ENCODE measurements at places on chromosomes 1 and 21.

- DNase-seq: no peak
These were observed 402.0 kb downstream of the PCP4 start for GRCh38 chr21:40269239-40269638.

DNA sequence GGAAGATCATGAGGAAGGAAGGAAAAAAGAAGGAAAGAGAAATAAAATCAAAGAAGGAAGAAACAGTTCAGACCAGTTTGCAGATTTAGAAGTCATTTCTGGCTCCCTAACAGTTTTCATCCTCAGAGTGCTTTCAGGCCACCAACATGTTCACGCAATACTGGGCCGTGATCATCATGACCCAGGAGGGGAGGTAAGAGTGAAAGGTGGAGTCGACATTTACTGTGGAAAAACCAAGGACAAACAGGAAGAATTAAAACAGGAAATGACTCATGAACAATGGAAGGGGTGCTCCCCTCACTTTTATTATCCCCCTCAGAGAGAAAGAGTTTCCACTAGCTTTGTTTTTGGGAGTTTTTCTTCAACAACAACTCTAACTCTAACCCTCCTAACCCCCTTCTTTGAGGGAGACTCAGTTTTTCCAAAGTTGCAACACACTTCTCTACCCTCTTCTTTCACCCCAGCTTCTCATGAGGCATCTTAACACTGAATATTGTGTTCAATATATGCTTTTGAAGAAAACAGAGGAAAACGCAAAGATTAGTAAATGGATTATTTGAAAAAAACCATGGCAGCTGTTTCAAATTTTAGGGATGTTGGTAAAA lies 60.4 kb downstream of the VANGL2 start:
- no peak for DNase-seq

- no peak for DNase-seq
These were observed 11.1 kb upstream of the RAVER2 start for GRCh38 chr1:64733581-64734286.

DNA sequence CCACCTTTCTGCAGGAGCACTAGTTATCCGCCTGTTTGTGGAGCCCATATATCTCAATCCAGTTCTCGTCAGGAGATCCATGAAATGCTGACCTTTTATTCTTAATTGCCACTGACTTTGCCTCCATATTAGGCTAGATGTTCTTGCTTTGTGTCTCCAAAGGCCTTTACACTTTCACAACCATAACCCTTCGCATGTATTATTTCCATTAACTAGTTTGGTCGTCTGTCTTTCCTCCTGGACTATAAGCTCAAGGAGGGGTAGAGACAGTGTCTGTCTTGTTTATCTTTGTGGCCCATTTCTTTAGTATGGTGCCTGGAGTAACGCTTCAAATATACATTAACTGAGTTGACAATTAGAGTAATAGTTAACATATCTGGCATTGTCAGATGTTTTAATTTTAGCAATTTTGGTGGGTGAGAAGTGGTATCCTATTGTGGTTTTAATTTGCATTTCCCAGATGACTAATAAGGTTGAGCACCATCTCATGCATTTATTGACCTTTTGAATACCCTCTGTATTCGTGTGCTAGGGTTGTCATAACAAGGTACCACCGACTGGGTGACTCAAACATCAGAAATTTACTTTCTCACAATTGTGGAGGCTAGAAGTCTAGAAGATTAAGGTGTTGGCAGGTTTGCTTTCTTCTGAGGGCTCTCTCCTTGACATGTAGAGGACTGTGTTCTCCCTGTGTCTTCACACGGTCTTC lies 21.7 kb upstream of the IL12RB2 start:
- no peak for DNase-seq

DNA sequence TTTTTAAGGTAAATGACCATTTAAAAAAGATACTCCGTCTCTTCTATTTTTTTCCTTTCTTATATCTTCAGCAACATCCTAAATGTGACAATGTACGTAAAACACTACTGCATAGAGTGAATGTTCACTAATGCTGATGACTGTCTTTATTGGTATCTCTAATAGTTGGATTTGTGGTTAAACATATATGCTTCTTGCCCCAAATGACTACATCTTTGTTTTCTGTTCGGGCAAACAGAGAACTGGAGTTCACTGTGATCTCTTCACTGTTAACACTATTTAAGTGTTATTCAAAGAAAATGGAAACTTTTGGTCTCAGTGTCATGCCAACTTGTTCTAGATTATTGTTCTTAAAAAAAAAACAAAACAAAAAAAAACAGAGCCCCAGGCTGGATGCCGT lies 109.4 kb downstream of the KIF26B start:
- no peak for DNase-seq

- DNase-seq: no peak
These were observed 32.6 kb upstream of the BTG2 start for GRCh38 chr1:203272633-203273205.

DNA sequence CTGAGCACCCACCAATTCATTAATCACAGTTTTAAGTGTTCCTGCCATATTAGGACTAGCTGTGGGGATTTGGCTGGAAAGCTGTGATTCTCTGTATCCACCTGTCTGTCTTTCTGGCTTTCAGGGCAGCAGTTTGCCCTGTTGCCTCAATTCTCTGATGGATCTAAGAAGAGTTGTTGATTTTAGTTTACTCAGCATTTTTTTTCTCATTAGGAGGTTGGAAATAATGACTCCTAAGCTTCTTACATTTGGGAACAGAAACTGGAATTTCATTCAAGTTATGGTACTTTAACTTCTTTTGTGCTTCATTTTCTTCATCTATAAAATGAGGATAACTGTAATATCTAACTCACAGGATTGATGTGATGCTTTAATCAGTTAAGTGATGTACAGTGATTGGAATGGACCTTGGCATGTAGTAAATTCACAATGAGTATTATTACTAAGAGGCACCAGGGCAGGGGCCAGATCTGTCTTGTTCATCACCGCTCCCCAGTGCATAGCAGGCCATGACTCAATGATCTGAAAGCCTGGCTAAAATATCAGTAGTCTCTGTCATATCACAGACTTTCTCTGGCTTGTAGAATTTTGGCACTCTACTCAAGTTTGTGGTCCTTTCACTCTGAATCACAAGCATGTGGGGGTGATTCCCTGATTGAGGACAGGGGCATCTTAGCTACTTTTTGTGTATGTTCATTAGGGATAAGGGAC lies 51.4 kb upstream of the GREM2 start:
- DNase-seq: no peak

- DNase-seq: no peak
These were observed 1.5 kb downstream of the MGST3 start for GRCh38 chr1:165632491-165632890.

GRCh38 chr1:159817276-159818041 lies 9.2 kb upstream of the SLAMF8 start:
- DNase-seq: peak; percentile 78

- no peak for DNase-seq
These were observed 52.8 kb upstream of the SELENON start for GRCh38 chr1:25747046-25747719.

- DNase-seq: no peak
These were observed 355 bp downstream of the SHISAL2A start for GRCh38 chr1:52633291-52633754.

Measured in Panc1 (cell line).